Thoracic aorta (tissue), 2 donors: ENCODE measurements at places on chromosomes 11 and 22. TPM values are rescaled to one million over a fixed set of nuclear protein-coding genes. Genes with fewer than 3 reads are reported as not detected.

TNKS1BP1 gene
- 105 TPM for total RNA-seq

GNAZ gene
- 5.4 TPM for total RNA-seq

GRCh38 chr22:17235149-17235655 lies 16.0 kb upstream of the ADA2 start:
- DNase-seq = no peak
- no peaks in the 10 kb centered on the region for H3K27me3 ChIP-seq
- H3K27ac ChIP-seq = no peak overlapping the region
- no peak overlapping the region for H3K4me3 ChIP-seq
- H3K36me3 ChIP-seq = no peaks in the 10 kb centered on the region

NDUFA6 gene
- total RNA-seq = 27.0 TPM

DNA sequence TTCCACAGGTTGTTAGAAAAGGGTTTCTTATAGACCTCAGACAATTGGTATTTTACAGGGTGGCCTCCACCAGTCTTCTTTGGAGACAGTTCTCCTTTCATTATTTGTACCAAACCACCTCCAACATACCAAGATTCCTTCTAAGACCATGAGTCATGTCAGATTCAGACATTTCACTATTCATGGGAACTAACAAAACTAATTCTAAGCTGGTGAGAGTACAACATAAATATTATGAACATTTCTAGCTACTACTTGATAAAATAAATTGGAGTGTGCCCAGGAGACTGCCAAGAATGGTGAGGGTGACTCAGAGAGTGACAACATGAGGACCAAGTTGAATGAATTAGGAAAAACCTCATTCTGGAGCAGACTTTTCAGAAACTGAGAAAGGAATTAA lies 494.6 kb upstream of the LRRC4C start:
- H3K27me3 ChIP-seq = no peaks in the 10 kb centered on the region
- no peak for DNase-seq
- H3K4me3 ChIP-seq = no peak overlapping the region
- no peaks in the 10 kb centered on the region for H3K4me1 ChIP-seq

DNA sequence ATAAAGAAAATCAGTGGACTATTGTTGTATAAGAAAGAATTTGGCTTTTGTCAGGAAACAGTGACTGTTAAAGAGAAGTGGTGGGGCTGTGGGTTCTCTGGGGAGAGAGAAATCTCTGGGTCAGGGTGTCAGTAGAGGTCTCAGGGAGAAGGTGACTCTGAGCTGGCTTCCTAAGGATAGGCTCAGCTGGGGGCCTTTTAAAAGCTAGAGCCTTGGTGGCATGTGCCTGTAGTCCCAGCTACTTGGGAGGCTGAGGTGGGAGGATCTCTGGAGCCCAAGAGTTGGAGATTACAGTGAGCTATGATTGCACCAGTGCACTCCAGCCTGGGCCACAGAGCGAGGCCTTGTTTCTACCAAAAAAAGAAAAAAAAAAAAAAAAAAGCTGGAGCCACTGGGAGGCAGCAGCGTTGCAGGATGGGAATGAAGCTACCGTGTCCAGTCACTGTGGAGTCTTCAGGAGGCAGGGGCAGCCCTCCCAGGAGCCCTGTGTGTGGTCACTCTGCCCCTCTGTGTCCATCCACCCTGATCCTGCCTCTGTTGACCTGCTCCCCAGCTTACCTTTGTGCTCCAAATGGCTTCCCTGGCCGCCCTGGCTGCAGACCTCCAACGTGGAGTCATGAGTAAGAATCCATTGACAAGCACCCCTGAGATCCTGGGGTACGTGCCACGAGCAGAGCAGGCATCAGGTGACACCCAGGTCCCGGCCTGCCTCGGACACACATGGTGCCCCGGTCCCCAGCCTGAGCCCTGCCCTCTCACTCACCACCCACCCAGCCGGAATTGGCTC lies 5.4 kb upstream of the MIF start:
- H3K27ac ChIP-seq = peak overlapping the region; percentile 86
- H3K27me3 ChIP-seq = no peaks in the 10 kb centered on the region
- no peak for DNase-seq
- H3K4me3 ChIP-seq = no peak overlapping the region

MUC6 gene
- total RNA-seq = 13.1 TPM
